ENCODE measurements at places on chromosomes 5 and 9.

GRCh38 chr5:179209359-179210150, 135.7 kb downstream of the ADAMTS2 start:
- peak; percentile 33 for DNase-seq

GRCh38 chr5:148988328-148988727, 74.5 kb downstream of the SH3TC2 start:
- no peak for DNase-seq

DNA sequence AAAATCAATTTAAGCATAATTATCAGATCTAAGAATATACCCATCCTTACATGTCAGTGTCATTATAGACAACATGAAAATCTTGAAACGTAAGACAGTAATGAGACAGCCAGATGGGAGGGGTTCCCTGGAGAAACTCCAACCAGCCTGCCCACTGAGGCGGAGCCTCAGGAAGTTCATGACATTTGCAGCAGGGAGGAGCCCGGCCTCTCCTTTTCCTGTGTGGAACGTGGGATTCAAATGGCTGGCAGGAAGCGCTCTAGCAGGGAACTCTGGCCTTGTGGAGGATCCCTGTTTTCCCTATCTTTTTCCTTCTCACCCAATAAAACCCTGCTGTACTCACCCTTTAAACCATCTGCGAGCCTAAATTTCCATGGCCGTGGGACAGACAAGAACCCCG, 176.6 kb upstream of the KCNN2 start:
- peak; percentile 51 for DNase-seq

- DNase-seq, result no peak
Observed at GRCh38 chr5:132427281-132428146, 58.0 kb downstream of the SLC22A5 start.

GRCh38 chr5:167952278-167952995, 339.0 kb upstream of the WWC1 start:
- no peak for DNase-seq

All from left hindlimb (tissue), 1 donor.